ENCODE measurements at places on chromosomes 11 and 22.
A peak's percentile ranks its signal among the peaks of the same experiment; 100 is the strongest.

- no peak for DNase-seq
Observed at GRCh38 chr11:123546515-123546914, 107.9 kb downstream of the SCN3B start.

GRCh38 chr22:27810609-27811151 is 9.1 kb upstream of the MN1 start:
- DNase-seq, result peak; percentile 68

GRCh38 chr11:86814775-86815174 is 14.4 kb downstream of the PRSS23 start:
- no peak for DNase-seq

DNA sequence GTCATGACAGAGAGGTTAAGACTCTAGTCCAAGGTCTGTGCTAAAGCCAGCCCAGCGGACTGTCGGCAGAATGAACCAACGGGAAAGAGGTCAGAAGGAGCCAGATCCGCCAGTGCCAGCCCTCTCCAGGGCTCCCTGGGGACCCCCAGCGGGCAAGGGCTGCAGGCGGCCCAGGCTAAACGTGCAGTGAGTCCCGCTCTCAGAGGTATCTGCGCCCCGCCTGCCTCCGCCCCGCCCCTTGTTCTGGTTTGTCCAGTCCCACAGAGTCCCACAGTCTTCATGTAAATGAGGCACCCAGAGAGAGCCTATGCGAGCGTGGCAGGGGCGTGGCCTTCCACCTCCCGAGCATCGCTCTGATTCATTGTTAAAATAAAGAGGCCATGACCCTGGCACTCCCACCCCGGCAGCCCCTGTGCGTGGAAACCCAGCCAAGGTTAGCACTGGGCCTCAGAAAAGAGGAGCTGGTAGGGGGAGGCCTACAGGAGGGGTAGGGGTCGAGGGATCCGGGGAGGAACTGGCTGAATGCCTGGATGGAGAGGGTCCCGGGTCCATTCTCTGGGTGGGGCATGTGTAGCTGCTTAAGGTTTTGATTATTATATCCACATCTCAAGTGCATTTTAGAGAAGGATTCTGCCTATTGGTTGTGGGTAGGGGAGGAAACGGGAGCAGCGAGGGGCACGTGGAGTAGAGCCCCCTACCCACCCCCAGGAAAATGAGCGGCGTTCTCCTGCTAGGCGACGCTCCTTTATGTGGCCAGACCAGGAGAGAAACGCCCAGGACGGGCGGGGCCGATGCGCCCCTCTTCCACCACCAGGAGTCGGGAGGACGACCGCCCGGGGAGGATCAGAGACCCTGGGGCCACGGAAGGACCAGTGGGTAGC is at the start of gene TRIOBP:
Gene TRIOBP, plus strand, starts transcription at position 392 of the 881 bp plus-strand sequence. CDS start 4,318 bp downstream, outside the sequence.
- DNase-seq, result peak; percentile 78
